ENCODE measurements at places on chromosomes 1 and 21.

DNA sequence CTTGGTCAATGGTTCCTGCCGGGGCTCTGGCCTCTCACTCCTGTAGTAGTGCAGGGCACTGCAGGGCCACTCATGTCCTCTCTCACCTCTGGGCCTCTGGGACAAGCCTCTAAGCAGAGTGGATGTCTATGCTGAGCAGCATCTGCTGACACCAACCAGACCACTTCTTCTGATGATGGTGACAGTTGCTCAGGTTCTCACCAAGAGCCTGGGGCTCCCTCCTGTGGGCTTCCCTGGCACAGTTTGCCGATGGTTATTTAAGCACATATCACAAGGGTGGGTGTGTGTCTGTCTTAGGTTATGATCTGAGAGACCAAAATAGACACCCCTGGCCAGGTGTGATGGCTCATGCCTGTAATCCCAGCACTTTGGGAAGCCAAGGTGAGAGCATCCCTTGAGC lies 17.4 kb upstream of the GPR137B start:
- DNase-seq = no peak

DNA sequence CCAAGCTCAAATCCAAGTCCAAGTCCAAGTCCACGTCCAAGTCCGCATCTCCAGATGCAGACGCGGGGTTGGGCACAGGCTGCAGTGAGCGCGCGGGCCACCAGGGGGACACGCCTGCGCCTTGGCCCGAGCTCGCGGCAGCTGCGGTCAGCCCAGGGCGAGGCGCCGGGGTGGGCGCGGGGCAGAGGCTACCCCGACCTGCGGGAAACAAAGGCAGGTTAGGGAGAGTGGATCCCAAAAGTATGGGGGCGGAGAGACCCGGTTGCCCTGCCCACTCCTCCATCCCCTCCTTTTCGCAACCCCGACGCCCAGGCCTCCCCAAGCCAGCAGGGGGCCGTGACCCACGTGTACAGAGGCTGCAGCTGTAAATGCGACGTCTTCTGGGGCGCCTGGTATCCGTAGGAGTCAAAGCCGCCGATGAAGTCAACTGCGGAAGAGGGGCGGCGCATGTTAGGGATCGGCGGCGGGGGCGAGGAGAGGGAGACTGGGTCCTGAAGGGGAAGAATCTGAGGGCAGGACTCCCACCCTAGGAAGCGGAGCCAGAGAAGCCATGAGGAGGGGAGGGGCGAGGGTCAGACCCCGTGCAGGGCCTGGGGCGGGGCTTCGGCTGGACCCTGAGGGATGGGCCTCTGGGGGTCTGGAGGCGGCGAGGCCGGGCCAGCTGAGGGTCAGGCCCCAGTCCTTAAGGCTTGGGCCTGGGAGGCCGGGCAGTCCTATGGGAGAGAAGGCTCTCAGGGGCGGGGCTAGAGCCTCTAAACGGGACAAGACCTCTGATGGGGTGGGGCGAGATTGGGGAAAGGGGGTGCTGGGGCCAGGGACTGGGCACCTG lies 58.0 kb downstream of the NKAIN1 start:
- peak; percentile 63 for DNase-seq

DNA sequence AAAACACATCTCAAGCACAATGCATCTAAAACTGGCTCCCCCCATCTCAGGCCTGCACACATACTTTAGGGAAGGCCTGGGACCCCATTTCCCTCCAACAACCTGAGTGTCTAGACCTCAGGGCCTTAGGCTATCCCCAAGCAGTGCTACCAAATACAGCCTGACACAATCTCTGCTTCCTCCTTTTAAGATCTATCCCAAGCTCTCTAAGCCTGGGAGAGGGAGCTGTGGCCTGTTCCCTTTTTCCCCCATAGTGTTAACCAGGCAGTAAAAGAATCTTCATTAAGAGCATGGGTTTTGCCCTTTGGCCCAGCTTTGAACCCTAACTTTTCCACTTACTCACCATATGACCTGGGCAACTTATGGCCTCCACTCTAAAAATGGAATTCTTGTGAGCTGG lies 10.8 kb upstream of the COL8A2 start:
- no peak for DNase-seq

DNA sequence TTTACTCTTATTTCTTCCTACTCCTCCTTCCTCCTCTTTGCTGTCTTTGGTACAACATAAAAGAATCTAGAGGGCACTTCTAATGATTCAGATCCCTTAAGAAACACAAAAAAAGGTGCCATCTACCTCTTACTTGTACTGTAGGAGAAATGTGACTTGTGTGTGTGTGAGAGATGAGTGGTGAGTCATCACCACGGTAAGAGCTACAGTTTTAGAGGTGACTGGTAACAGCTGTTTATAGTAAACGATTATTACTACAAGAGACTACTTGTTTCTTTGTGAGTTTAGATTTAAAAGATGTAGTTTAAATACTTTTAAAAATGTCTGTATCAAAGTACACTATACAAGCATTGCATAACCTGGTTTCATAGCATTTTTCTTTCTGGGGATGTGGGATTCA lies 40.4 kb downstream of the SLC35D1 start:
- no peak for DNase-seq

DNA sequence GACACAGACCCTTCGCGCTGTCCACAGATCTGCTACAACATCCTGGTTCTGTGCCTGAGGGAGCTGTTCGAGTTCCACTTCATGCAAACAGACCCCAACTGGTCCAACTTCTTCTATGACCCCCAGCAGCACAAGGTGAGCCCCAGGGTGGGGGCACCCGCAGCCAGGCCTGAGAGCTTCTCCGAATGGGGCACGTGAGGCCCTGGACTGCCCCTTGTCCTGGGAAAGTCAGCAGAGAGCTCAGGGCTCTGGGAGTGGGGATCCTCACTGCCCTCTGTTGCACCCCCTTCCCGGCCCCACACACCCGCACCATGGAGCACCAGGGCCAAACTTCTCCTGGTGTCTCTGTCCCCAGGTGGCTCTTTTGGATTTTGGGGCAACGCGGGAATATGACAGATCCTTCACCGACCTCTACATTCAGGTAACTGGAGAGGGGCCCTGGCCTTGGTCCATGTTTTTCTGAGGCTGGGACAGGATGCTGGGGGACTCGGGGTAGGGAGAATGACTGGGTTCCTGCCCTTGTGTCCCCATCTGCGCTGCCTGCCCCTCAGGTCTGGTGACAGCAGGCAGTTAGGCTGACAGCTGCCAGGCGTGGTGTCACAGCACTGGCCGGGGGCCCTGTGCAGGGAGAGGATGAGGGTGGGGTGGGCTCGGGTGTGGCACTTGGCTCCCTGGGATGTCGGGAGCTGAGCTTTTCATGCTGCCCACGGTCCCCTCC lies 44.6 kb downstream of the COQ8A start:
- DNase-seq = no peak

- DNase-seq = no peak
Measured at GRCh38 chr1:43082740-43083139, 89.3 kb downstream of the EBNA1BP2 start.

DNA sequence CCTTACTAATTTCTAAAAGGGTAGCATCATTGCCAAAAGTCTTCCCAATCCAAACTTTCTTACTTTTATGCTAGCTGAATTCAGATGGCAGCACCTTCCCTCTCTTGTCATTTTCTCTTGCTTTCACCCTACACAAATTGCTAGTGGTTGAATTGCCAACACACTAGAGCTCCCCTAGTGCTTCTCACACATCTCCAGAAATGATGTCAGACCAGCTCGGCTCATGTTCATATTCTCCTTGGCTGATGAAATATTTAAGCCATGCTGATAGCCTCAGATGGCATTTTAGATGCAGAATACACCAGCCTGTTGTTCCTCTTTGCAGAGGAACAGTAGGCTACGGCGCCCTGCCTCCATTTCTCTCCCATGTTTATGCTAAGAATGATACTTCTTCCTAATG lies 256.9 kb downstream of the PTBP2 start:
- DNase-seq = no peak

- no peak for DNase-seq
Measured at GRCh38 chr1:27666791-27667254, 5.2 kb downstream of the IFI6 start.

DNA sequence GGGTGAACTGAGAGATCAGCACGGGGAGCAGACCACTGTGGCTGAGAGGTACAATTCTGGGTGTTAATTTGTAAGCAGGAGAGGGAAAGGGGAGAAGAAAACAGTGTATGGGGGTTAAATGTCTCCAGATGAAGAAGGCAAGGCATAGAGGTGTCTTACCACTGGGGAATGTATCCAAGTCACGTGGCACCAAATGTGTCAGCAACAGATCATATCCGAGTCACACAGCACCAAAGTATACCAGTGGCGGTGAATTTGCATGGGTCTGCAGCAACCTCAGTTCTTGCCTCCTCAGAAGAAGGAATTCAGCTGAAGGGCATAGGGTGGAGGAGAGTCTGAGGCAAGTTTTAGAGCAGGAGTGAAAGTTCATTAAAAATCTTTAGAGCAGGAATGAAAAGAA lies 21.2 kb upstream of the SYCP1 start:
- no peak for DNase-seq

GRCh38 chr1:22489823-22490222 lies 38.2 kb downstream of the ZBTB40 start:
- DNase-seq = no peak

DNA sequence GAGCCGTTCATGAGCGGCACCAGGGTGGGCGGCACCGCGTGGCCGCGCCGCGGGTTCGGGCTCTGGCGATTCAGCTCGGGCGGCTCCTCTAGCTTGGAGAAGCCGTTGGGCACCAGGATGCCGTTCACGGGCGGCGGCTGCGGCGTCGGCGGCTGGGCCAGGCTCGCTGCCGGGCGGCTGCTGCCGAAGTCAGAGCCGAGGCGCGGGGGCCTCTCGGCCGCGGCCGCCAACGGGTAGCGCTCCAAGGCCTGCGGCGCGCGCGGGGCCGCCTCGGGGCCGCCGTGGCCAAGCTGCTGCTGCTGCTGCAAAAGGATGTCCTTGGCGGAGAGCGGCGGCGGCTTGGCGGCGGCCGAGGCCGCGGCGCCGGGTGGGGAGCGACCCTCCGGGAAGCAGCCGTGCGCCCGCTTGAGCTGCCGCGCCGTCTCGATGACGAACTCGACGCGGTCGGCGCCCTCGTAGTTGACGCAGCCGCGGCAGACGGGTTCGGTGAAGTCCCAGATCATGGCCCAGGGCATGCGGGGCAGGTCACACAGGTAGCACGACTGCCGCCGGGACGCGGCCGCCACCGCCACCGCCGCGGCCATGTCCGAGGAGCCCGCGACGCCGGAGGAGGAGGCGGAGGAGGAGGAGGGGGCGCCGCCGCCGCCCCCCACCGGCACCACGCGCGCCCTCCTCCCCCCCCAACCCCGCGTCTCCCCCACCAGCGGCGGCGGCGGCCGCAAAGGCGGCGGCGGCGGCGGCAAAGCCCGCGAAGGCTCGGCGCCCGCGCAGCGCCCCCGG lies 877 bp downstream of the IRF2BP2 start:
- DNase-seq = no peak

- DNase-seq = no peak
Measured at GRCh38 chr1:71522721-71523120, 441.9 kb upstream of the ZRANB2 start.

- no peak for DNase-seq
Measured at GRCh38 chr1:181149326-181150125, 61.0 kb downstream of the IER5 start.

DNA sequence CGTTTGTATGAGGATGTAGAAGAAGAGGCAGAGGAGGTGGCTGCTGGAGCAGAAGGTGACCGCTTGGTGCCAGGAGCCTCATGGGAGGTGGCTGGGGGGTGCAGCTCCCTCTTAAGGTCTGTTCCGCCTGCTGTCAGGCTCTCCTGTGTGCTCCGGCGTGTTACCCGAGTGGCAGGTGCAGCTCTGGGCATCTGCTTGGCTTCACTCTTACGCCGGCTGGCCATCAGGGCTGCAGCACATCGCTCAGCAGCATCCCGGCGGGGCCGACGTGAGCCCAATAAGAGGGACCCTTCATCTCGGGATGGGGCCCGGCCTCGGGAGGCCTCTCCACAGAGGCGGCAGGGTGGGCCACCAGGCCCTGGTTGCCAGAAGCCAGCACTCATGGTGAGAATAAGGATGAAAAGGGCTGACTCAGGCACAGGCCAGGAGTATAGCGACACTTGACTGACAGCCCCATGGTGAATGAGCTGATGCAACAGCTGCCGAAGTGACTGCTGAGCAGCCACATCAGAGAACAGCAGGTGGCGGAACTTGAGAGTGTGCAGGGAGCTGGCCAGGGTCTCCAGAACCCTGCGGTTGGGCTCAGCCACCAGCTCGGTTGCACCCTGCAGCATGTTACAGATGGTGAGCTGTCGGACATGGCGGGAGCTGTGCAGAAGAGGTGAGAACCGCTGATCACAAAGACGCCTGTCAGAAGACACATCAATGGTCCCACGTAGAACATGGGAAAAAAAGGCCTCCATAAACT lies 17.5 kb downstream of the LRRC41 start:
- DNase-seq = peak; percentile 92

GRCh38 chr21:36450511-36450910 lies 29.4 kb downstream of the CLDN14 start:
- DNase-seq = no peak

DNA sequence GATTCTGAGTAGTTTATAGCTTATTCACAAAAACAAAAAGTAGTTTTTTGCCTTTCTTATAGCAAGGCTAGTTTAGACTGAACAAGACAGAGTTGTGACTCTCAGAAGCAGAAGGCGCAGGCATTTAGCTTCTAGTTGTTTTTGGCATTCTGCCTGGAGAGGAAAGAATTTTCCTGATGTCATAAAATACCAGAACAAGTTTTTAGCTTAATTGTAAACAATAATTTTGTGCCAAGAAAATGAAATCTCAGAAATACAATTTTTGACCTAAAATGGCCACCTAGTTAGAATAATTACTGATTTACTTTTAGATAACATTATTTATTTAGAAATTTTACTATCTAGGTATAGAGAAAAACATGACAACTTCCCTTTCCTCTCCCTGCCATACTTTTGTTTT lies 1.0 kb downstream of the DNAJB4 start:
- peak; percentile 27 for DNase-seq

- no peak for DNase-seq
Measured at GRCh38 chr1:159266832-159267231, 35.3 kb upstream of the FCER1A start.

DNA sequence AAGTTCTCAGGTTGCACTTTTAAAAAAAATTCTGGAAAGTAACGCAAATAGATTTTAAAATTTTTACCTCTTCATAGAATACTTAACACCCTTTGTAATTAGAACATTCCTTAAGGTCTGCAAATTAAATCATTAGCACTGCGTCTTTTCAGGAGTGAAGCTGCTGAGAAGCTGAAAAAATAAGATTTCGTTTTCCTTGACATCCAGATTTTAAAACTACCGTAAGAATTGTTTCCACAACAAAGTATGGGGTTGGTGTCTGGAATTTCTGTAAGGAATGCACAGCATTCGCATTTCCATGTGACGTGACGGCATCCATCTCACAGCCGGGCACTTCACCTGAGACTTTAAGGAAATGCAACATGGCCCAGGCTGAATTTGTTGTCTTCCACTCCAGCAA lies 76.3 kb upstream of the COX20 start:
- DNase-seq = no peak
